Activated CD4-positive, alpha-beta T cell treated with anti-CD3 and anti-CD28 coated beads, Interleukin-2, amount 10 ng/mL, durations not matched to agents 7 days and 5 days (primary cell): ENCODE measurements at places on chromosomes 11 and 22. TPM values are rescaled to one million over a fixed set of nuclear protein-coding genes. Genes with fewer than 3 reads are reported as not detected.

- no peak for DNase-seq
Measured at GRCh38 chr11:77065878-77066228, 918 bp upstream of the CAPN5 start.

GRCh38 chr22:33796494-33796893, 123.8 kb downstream of the LARGE1 start:
- no peak for DNase-seq

- no peak for DNase-seq
Measured at GRCh38 chr11:81495699-81496292, 1237.9 kb downstream of the FAM181B start.

DNA sequence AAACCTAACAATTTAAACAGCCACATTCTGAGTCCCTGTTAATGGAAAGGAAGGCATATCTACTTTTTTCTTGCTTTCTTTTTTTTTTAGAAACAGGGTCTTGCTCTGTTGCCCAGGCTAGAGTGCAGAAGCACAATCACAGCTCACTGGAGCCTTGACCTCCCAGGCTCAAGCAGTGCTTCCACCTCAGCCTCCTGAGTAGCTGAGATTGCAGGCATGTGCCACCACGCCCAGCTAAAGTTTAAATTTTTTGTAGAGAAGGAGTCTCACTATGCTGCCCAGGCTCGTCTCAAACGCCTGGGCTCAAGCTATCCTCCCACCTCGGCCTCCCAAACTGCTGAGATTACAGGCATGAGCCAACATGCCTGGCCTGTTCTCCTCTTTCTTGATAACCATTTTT, 25.4 kb downstream of the ARFGAP3 start:
- DNase-seq, result no peak

- DNase-seq, result no peak
Measured at GRCh38 chr11:55920537-55920936, 6.2 kb upstream of the OR5W2 start.

DNA sequence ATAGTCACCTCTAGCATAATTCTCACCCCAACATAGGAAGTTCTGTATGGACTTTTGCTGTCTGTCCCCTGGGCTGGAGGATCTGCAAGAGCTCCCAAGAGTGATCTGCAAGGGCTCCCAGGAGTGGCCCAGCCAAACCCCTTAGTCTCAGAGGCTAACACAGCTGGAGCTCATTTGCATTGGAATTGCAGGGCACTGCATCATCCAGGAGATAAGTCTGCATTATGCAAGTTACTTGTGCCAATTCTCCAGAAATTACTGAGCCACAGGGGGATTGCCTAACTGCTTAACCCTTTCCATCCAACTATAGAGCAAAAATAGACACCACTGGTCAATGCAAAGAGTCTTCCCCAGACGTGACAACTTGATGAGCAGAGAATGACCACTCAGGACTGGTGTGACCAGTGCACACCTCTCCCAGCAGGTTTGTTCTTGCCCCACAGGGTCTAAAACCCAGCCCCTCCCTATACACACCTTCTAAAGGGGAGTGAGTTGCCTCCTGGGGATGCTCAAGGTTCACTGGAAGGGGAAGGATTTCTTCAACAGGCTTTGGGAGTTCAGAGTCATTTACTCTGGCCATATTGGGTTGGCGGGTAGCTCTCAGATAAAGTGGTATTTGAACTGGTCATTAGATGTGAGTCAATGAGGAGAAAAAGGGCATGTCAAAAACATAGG, 38.4 kb downstream of the POU2AF3 start:
- no peak for DNase-seq

GRCh38 chr11:93143800-93144199, 54.0 kb downstream of the SLC36A4 start:
- no peak for DNase-seq

DNA sequence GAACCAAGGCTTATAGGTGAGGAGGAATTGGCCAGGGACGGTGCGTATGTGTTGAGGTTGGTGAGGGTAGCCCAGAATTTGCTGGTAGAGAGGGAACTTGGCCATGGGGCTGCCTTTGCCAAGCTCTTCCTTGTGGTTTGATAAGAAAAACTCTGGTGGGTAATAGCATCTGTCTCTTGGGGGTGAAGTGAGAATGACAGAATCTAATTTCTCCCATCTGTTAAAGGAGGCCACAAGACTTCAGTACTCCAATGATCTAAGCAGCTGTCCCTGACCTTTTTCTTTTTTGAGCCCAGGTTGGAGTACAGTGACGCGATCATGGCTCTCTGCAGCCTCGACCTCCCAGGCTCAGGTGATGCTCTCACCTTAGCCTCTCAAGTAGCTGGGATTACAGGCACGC, 36.0 kb upstream of the PICK1 start:
- DNase-seq, result no peak

- no peak for DNase-seq
Measured at GRCh38 chr11:72561856-72562255, 112.4 kb downstream of the PDE2A start.

DNA sequence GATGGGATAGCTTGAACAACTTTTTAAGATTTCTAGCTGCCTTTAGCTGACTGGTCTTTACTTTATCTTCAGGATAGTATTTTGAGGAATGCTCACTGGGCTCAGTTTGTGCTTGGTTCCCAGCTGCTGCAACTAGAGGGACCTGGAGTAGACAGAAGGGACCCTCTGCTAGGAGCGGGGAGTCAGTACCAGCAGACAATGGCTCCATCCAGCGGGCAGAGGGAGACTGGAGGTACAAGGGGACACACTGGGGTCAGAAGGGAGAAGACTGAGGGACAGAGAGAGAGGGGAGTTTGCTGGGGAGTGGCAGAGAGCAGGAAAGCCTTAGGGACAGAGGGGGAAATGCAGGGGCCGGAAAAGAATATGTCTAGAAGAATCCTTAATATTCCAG, 22.0 kb upstream of the ACER3 start:
- no peak for DNase-seq

DNA sequence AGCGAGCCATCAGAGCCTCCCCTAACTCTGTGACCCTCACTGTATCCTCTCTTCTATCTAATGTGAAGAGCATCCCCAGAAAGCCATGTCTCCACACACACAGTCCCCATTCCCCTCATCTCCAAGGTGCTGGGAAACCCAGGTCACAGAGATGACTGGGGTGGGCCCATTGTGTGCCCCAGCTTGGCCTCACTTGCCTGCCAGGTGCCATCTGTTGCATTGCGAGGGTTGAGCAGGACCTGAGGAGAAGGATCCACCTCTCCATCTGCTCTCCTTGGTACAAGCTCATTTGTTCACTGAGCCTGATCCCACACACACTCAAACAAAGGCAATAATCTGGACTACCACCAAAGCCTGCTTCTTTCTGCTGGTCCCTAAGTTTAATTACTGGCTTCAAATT, 118.8 kb downstream of the SPATA19 start:
- no peak for DNase-seq

- no peak for DNase-seq
Measured at GRCh38 chr22:38437416-38437815, 17.6 kb downstream of the KCNJ4 start.

The MUC6 gene
- not detected for total RNA-seq

The P2RX6 gene
- total RNA-seq, result 0.27 TPM

The TRPM5 gene
- total RNA-seq, result 0.07 TPM
